ENCODE measurements at places on chromosomes 13 and 19.

GRCh38 chr19:29106346-29106885 lies 106.5 kb downstream of the UQCRFS1 start:
- DNase-seq: no peak

GRCh38 chr13:22897571-22898314 lies 283.0 kb upstream of the SGCG start:
- no peak for DNase-seq

DNA sequence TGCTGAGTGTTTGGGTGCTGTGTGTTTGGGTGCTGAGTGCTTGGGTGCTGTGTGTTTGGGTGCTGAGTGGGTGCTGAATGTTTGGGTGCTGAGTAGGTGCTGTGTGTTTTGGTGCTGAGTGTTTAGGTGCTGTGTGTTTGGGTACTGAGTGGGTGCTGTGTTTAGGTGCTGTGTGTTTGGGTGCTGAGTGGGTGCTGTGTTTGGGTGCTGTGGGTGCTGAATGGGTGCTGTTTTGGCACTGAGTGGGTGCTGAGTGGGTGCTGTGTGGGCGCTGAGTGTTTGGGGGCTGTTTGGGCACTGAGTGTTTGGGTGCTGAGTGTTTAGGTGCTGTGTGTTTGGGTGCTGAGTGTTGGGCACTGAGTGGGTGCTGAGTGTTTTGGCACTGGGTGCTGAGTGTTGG lies 48.5 kb upstream of the F7 start:
- no peak for DNase-seq

DNA sequence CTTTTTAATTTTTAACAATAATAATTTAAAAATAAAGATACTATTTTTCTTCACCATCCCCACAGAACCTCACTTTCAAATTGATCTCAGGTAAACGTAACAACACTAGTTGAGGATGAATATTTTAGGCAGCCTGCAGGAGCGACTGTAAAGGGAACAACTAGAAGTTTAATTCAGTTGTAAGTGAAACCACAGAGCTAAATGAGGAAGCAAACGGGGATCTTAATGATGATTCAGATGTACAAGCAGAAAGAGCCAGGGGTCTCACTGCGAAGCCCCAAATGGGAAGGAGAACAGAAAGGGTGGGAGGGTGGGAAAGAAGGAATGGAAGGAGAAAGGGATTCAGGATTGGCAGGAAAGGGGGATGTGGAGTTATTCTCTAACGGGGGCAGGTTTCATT lies 54.6 kb upstream of the RAP2A start:
- DNase-seq: no peak

DNA sequence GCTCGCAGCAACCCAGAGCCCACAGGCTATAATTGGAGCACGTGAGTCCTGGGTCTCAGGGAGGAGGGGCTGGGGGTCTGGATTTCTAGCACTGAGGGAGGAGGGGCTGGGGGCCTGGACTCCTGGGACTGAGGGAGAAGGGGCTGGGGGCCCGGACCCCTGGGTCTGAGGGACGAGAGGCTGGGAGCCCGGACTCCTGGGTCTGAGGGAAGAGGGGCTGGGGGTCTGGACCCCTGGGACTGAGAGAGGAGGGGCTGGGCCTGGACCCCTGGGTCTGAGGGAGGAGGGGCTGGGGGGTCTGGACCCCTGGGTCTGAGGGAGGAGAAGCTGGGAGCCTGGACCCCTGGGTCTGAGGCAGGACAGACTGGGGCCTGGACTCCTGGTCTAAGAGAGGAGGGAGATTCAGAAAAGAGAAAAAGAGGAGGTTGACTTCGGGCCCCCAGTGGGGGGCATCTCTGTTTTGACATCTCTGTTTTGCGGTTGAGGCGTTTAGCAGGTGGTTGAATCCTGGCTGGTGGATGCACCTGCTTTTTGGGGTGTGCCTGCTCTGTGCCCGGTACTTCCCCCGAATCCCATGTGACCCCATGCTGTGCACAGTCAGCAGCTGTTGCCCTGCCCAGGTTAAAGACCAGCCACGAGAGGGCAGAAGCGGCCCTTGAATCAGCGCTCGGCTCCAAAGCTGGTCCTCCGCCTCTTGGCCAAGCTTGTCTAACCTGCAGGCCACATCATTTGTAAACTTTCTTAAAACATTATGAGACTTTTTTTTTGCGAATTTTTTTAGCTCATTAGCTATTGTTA lies 10.5 kb downstream of the PVR start:
- DNase-seq: peak; percentile 69
